SK-MEL-5 (cell line): ENCODE measurements at places on chromosomes 1 and 21.
A peak's percentile ranks its signal among the peaks of the same experiment; 100 is the strongest.

DNA sequence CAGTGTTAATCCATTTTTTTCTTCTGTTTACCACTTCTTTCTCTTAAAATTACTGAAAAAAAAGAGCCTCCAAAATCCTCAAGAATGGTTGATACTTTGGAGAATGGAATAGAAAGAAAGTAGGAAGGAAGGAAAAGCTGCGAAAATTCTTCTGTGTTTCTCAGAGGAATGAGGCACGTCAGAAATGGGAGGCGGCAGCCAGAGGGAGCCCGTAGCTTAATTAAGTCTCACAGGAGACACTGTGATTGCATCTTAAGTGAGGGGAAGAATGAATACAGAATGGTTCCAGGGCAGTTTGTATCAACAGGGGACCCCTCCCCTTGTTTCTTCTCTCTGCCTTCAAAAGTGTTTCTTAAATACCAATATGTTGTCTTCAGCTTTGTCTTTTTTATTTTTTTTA is 1099.5 kb downstream of the PLA2G4A start:
- DNase-seq, result peak; percentile 63

- peak; percentile 38 for DNase-seq
Measured at GRCh38 chr1:66733348-66734017, 18.8 kb upstream of the DYNLT5 start.

DNA sequence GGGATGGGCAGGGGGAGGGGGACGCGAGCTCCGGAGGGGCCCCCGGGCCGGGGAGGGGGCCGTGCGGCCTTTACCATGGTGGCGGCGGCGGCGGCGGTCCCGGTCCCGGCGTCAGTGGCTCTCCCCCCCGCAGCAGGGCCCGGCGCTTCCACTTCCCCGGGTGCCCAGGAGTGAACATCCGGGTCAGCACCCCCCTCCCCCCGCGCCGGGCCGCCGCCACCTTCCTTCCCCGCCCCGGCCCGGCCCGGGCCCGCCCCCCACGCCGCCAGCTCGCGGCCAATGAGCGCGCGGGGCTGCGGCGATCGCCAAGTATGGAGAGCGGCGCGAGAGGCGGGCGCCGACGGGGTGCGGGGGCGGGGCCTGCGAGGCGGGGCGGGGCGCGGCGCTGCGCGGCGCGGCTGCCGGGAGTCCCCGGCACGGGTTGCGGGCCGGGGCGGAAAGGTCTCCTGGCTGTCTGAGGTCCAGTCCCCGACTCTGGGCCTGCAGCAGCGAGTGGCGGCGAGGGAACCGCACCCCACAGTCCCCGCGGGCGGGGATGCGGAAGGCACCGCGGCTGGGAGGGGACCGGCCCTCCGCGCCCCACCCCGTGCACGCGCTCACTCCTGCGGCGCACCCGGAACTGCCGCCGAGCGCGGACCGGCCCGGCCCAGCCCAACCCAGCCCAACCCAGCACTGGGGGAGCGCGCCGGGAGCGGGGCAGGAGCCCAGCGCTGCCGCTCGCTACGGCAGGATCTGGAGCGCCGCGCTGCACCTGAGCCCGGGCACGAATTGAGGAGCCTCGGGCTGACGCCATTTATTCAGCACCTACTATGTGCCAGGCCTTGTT is at the start of gene CAPZB:
Gene CAPZB (minus strand): TSS at position 178 of the 826 bp plus-strand sequence. CDS start 101 bp downstream, at position 77.
- DNase-seq, result peak; percentile 84

- no peak for DNase-seq
Measured at GRCh38 chr21:46222436-46223116, 6.0 kb downstream of the LSS start.

- DNase-seq, result no peak
Measured at GRCh38 chr1:10556430-10557005, 81.8 kb downstream of the PEX14 start.

- no peak for DNase-seq
Measured at GRCh38 chr1:168821434-168821833, 92.4 kb upstream of the DPT start.

GRCh38 chr1:180066150-180066549 is 88.5 kb upstream of the QSOX1 start:
- DNase-seq, result no peak

DNA sequence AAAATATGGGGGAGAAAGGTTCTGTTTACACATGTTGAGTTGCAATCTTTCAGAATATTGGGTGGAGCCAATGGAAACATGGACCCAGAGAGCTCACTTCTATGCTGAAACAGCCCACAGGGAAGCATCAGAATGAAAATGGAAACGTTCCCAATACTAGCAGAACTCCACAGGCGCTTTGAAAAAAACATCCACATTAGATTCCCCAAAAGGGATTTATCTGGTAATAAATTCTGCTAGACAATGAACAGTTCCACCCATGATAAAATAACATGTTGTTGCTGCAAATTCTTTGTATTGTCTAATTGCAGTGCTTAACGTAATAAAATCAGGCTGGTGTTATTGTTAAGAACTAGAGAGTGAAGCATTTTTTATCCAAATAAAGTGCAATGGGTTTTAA is 197.0 kb downstream of the GABPA start:
- no peak for DNase-seq

GRCh38 chr1:52532731-52533327 is 20.1 kb downstream of the TUT4 start:
- no peak for DNase-seq

GRCh38 chr21:46061063-46061462 is 36.8 kb upstream of the COL6A2 start:
- no peak for DNase-seq

- no peak for DNase-seq
Measured at GRCh38 chr21:17435565-17436543, 77.0 kb upstream of the CXADR start.

- DNase-seq, result no peak
Measured at GRCh38 chr1:18536915-18537314, 56.2 kb downstream of the KLHDC7A start.

DNA sequence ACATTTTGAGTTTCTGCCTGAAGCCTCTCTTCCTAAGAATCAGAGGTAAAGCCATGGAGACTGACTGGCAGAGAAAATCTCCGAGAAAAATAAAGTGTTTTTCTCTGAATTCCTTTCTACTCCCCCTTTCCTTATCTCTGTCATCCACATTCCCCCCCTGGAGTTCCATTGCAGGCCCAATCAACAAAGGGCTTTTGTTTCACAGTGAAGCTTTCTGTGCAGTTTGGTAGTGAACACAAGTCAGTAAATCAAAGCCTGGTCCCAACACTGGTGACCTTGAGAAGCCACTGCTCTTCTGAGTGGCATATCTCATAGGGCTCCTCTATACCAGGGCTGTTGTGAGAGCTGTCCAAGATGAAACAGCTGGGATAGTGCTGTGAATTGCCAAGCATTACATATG is 228.4 kb downstream of the SEC16B start:
- no peak for DNase-seq

DNA sequence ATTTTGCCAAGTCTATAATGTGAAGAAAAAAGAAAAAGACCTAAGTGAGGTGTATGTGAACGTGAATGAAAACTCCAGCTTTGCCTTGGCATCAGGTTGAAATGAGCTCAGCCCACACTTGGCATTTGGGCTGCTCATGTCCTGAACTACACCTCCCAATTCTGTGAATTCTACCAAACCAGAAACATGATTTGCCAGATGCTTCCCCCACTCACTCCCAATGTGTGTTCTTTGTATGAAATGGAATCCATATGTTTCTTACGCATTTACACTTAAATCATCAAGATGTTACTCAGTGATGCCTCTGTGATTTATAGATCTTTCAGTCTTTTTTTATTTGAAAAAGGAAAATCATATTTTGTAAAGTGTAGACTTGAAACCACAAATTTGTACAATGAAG is 32.8 kb upstream of the RUNX1 start:
- no peak for DNase-seq

DNA sequence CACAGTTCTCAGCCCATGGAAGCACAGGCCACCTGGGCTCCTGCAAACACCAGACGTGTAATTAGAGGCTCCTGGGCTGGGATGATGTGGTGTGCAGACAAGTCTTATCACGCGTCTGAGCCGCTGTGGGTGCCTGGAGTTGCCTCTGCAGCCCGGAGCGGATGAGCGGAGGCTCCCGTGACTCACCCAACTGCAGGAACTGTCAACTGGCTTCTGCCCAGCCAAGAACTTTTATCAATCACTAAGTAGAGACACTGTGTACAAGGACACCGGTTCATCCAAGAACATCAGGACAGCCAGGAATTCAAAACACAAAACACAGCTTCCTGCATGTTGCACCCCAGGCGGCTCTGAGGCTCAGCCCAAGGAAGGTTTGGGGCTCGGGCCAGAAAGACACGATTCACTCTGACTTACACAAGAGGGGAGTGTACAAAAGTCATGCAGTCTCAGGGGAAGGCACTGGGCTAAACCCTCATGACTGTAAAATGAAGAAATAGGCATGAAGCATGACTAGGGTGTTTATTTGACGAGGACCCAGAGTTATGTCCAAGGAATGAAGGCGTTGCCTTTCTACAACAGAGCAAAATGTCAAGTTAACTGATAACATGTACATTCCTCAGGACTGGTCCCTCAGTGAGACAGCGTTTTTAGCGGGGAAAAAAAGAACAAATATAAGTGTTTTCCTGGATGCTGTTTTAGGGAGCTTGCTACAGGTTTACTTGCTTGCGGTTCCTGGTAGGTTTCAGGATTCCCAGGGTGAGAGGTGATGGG is 21.1 kb downstream of the ERRFI1 start:
- DNase-seq, result peak; percentile 85

DNA sequence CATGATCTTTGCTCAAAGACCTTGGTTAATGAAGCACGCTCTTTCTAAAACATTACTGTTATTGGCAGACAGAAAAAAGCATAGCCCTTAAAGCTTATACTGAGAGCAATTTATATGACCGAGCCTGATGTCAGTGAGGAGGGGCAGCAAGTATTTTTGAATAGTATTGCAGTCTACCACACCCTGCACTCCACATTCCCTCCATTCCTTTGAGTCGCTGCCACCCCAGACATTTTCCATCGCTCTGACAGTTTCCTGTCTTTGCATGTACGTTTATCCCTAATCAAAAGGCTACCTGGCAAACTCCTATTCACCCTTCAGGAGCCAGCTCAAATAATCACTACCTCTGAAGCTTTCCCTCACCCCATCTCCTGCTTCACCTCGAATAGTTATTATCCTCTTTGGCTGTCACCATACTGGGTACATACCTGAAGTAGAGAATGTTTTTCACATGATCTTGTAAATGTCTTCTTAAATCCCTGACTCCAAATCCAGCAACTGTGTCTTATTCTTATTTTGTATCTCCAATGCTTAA is 5.5 kb upstream of the JUN start:
- no peak for DNase-seq

GRCh38 chr1:173506437-173506836 is 29.3 kb downstream of the PRDX6 start:
- peak; percentile 23 for DNase-seq

DNA sequence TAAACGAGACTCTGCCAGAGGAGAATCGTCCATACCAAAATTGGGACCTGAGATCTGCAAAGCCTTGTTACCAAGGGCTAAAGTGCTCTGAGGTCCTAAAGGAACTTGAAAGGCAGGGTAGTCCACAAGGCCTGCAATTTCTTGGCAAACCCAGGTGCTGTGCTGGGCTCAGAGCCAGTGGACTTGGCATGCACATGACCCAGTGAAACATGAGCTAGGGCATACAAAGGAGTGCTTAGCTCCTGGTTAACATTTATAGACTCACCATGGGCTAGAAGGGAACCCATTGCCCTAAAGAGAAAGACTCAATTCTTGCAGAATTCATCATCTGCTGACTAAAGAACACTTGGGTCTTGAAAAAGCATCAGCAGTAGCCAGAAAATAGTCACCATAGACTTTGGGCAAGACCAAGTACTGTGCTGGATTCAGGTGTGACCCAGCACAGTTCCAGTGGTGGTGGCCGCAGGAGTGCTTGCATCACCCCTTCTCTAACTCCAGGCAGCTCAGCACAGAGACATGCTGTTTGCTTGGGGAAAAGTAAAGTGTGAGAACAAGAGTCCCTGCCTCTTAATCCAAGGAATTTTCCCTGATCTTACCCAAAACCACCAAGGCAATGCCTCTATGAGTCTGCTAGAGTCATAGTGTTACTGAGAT is 1069.4 kb upstream of the ADGRL2 start:
- no peak for DNase-seq

- DNase-seq, result no peak
Measured at GRCh38 chr21:34794686-34795085, 125.9 kb downstream of the CLIC6 start.

DNA sequence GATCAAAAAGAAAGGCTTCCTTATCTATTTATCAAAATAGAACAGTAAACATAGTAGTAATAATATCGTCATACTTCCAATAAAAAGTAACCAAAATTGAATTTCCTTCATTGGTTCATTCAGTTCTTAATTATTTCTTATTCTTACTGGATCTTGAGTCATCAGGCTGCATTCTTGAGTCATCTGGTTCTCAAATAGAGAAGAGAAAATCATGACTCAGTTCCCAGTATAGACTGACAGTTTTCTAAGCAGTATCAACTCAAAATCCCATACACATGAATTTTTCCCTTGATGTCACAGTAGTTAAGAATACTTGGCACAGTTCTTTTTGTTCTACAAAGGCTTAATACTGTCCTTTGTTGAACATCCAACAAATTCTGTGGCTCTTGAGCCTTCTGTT is 626.9 kb upstream of the ADGRL4 start:
- DNase-seq, result no peak

GRCh38 chr1:212920246-212920645 is 30.1 kb upstream of the VASH2 start:
- no peak for DNase-seq

DNA sequence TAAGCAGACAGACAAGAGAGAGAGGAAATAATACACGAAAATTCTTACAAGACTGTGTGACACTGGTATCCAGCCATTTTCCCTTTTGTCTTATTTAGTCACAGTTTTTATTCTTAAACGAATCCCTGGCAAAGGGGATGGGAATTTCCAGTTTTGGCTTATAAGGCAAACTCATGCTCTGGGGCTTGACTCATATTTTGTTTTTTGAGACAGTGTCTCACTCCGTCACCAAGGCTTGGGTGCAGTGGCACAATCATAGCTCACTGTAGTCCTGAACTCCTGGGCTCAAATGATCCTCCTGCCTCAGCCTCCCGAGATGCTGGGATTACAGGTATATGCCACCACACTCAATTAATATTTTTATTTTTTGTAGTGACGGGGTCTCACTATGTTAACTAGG is 31.9 kb downstream of the PTGER3 start:
- no peak for DNase-seq

- peak; percentile 75 for DNase-seq
Measured at GRCh38 chr1:209190591-209191261, 392.8 kb upstream of the CAMK1G start.
